ENCODE measurements at places on chromosomes 6 and 20.

GRCh38 chr6:37381579-37381978 is 27.8 kb downstream of the RNF8 start:
- peak; percentile 38 for DNase-seq

- DNase-seq, result no peak
Measured at GRCh38 chr20:40844332-40844731, 155.3 kb upstream of the MAFB start.

- DNase-seq, result no peak
Measured at GRCh38 chr6:145755682-145756081, 20.4 kb upstream of the EPM2A start.

DNA sequence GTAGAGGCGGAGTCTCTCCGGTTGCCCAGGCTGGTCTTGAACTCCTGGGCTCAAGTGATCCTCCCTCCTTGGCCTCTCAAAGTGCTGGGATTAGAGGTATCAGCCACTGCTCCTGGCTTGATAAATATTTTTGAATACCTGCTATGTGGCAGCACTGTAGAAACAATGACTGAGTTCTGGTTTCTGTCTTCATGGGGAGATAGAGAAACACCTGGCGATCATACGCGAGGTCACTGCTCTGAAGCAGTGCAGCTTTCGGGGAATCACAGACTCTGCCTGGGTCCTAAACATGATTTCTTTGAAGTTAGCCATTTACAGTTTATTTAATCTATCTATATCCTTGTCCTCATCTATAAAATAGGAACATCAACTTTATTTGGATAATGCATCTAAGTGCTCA is 31.2 kb downstream of the DOK5 start:
- no peak for DNase-seq

DNA sequence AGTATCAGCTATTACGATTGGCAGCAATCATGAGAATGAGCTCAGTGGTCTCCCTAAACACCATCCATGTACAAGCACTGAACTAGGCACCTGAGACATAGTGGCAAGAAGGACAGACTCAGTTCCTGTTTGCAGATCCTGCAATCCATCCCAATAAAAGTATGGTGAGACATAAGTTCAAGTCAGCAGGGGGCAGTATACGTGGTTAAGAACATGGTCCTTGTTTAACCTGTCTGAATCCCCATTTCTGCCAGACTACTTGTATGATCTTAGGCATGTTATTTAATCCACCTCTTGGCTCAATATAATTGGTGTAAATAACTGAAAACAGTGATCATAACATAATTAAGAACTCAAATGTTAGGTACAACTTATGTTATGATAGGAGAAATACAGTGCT is 33.2 kb upstream of the PNISR start:
- peak; percentile 44 for DNase-seq

DNA sequence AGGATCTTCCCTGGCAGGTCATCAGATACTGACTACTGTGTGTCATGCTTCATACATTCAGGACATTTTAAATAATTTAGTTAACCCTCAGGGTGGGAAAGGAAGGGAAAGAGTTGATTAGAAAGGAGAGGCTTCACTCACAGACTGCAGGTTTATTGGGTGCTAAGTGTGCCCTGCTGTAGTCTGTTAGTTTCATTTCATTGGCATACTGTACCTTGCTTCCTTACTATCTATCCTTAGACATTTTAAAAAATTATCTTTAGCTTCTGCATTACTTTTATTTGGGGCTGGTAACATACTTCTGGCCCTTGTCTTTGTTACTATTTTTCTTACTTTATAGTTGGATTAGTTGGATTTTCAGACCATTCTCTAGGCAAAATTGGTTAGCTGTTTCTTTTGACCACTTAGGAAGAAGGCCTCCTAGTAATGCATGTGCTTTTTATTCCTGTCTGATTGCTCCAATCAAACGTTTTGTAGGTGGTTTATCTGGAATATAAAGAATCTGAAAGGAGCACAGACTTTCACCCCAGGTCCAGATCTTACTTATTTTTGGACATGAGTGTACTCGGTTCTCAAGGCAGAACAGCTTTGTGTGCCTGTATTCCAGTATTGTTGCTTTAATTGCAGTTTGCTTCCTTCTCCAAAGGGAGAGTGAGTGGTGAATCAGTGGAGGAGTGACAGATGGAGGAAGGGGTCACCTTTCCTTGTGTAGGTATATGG is 82.7 kb upstream of the PRDM1 start:
- no peak for DNase-seq

DNA sequence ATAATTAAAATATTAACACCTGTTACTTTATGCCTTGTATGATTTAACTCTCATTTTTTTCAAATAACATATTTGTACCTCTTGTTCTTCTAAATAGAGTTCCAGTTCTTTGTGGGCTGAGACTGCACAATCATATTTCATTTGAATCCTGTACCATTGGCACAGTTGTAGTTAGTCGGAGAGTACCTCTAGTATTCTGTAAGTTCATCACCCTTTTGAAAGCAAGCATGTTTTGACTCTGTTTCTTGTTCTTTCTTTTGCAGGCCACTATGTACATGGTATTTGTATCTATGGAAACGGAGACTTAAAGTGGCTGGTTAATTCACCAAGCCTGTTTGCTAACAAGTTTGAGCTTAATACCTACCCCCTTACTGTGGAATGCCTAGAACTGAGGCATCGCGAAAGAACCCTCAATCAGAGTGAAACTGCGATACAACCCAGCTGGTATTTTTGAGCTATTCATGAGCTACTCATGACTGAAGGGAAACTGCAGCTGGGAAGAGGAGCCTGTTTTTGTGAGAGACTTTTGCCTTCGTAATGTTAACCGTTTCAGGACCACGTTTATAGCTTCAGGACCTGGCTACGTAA is 68.2 kb downstream of the C6orf52 start:
- DNase-seq, result no peak

- no peak for DNase-seq
Measured at GRCh38 chr6:90765895-90766294, 179.0 kb upstream of the MAP3K7 start.

DNA sequence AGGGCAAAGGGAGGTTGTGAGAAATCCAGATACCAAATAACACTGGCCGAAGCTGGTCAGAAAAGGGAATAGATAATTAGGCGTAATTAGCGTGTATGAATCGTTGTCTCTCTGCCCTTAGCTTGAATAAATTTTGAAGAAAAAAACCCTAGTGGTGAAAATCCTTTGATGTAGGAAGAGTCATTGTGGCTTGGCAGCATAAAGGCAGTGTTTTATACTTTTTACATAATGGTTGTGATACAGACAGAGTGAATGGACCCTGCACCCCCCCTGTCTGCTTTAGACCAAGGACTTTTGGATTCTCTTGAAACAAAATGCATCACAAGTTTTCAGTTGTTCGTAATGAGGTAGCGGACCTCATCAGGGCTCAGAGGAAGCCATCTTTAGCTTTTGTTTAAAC is 126.5 kb downstream of the AFG1L start:
- no peak for DNase-seq

GRCh38 chr6:117666881-117667280 is 8.4 kb upstream of the NUS1 start:
- DNase-seq, result no peak

GRCh38 chr6:109229536-109229935 is 134.2 kb downstream of the CEP57L1 start:
- DNase-seq, result no peak

- no peak for DNase-seq
Measured at GRCh38 chr6:46138281-46138680, 8.5 kb downstream of the ENPP4 start.

DNA sequence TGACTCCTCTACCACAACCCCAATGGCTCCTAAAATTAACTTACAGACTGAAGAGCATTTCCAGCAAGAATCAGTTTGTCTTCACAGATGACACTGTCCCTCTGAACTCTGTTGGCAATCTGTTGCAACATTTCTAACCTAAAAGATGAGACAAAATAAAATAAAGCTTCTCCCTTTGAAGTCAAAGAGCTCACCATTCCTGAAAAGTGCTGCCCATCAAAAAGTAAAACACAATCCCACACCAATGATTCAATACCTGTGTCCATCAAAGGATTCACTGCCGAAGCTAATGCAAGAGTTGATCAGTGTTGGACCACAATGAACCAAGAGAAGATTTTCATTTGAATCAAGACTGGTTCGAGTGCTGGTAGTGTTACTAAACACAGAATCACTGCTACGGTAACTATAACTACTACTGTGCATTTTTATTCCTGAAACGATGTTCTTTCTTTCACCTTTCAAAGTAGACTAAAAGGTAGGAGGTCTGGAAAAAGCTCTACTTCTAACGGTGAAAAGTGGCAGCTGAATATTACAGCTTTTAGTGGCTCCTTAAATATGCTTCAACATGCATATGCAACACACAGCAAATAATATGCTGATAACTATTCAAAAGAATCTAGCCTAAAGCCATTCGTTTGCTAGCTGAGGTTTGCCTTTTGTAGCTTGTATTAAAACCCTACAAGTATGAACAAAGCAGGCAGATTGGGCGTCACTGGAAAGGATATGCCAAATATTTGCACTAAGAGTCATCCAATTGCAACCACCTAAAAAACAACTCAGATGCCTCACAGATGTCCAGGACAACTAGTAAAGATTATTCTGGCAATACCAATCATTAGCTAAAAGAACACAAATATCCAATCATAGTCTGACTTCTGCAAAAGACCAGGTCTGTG is at the start of gene DST:
Gene DST, minus strand, starts transcription at position 524 of the 896 bp plus-strand sequence.
- no peak for DNase-seq

- DNase-seq, result peak; percentile 41
Measured at GRCh38 chr6:139327038-139327437, 35.2 kb upstream of the TXLNB start.

DNA sequence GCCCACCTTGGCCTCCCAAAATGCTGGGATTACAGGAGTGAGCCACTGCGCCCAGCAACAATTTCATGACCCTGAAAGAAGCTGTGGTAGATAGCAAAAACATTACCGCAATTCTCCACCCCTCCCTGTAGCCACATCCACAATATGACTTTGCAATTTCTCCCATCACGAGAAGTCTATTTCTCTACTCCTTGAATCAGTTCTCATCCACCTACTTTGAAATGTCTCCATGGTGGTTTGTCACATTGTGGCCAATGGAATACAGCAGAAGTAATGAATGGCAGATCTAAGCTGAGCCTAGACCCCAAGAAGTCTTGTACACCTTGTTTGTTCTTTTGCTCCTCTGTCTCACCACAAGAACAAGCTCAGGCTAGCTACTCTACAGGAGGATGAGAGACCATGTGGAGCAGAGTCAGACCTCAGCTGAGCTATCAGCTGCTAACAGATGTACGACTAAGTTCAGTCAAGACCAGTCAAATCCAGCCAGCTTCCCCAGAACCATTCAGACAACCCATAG is 6.3 kb downstream of the OXT start:
- no peak for DNase-seq

GRCh38 chr20:60043435-60043834 is 85.2 kb downstream of the CDH26 start:
- peak; percentile 41 for DNase-seq

GRCh38 chr6:144712541-144712940 is 427.4 kb downstream of the UTRN start:
- DNase-seq, result no peak

- DNase-seq, result no peak
Measured at GRCh38 chr6:36533321-36533720, 14.0 kb downstream of the STK38 start.

DNA sequence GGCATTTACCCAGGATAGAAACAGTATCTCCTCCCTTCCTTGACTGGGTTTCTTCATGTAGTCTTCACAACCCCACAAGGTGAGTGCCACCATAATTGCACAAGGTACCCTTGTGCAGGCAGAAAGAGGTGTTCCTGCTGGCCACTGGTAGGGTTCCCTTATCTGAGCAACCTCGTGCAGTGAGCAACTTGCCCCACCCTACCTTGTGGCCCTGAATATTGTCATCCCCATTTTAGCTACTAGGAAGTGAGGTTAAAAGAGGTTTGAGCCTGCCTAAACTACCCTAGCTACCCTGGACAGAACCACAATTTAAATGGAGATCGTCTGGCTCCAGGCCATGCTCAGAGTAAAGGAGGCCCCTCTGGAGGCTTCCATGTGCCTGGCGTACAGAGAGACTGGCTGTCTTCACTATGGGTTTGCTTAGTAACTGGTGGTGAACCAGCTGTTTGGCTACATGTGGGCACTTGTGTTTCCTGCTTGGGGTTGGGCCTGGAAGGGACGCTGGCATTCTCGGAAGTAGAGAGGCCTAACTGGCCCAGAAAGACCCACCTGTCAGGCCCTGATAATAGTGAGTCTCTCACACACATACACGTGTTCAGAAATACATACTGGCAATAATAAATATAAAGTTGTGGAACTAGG is 148.8 kb downstream of the LRFN2 start:
- DNase-seq, result no peak

- no peak for DNase-seq
Measured at GRCh38 chr6:105522626-105523322, 119.9 kb upstream of the PREP start.

GRCh38 chr6:69280858-69281257 is 516.0 kb downstream of the LMBRD1 start:
- DNase-seq, result no peak

GRCh38 chr20:62795023-62795761 is 1.1 kb upstream of the MRGBP start:
- peak; percentile 57 for DNase-seq

- DNase-seq, result peak; percentile 86
Measured at GRCh38 chr6:159969921-159970320, 1.0 kb downstream of the IGF2R start.

DNA sequence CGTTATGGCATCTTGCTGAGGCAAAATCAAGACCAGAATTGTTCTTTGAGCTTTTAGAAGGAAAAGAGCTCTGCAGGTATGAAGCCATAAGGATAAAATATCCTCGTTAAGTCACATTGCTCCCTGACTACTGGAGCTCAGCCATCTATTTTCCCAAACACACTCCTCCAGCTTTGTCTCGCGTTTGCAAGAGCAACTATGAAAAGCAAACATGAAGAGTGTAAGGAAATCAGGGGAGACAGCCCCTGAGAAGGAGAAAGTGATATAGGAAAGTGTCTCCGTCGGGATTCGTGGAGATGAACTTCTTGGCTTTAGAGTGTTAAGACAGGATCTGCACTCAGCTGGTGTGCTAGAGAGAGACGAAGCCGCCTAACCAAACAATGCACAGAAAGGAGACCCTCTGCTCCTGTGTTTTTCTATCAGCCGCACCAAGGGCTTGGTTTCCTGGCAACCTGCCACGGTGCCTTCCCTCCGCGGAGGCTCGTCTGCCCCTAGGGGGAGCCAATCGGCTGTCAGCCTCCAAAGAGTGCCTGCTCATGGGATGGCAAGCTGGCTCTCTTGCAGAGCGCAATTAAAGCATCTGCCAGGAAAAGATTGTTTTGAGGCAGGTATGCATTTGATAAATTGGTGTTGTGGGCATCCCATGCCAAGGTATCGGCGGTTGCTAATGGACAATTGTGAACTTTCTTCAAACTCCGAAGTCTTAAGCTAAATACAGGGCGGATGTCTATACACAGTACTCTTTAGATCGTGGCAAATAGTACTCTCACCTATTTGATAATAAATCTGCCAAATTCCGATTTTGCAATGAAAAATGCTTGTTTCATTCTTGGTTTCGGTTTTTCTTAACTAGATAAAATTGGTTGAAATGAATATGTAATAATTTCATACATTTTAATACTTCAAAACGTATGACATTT is 603.2 kb downstream of the RNF144B start:
- peak; percentile 24 for DNase-seq

DNA sequence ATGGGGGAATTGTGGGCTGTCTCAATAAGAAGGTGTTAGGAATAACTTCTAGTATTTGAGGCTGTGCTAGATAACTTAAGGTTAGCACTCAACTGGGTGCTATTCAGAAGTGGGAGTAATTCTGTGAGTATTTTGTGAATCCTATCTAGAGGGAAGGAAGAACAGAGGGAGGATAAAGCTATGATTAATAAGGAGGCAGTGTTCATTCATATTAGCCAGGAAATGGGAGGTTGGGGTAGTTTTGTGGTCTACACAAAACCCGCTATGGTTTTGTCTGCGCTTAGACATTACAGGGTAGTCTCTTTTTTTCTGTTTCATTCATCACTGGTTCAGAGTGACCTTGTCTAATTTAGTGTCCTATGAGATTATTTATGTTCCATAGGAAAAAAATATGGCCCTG is 341.0 kb downstream of the ARHGAP18 start:
- no peak for DNase-seq
